ENCODE measurements at places on chromosomes 7 and 10.

DNA sequence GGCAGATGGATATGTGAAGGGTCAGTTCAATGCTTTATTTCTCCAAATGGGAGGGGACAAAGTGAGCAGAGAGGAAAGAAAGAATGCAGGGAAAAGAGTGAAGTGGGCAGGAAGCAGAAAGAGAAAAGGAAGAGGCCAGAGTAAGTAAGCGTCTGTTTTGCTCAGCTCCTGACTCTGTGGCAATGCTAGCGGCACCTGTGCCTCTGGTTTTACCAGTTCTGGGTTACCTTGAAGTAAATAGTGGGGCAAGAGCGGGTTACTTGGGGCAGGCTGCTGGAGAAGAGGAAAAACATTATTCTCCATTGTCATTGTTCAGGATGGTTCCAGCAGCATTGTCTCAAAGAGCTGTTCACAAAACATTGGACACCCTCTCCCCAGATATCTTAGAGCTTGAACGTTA, 1.9 kb downstream of the TAS2R40 start:
- no peak for DNase-seq

DNA sequence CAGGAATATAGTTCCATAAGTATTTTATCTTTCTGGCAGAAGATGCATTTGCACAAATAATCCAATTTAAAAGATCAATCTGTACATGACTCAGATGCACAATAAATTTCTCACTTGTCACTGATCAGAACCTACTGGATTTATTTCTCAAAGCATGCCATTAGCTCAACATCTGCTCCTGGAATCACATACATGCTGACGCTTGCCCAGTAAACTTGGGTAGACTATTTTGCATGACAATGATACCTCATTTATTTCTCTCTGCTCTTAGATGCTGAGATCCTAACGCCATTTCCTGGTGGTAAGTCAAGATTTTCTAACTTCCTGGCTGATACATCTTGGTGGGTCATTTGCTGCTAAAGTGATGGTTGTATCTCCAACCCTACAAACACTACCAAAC, 33.8 kb upstream of the C10orf120 start:
- no peak for DNase-seq

- no peak for DNase-seq
Observed at GRCh38 chr10:127496035-127496434, 53.1 kb upstream of the NPS start.

DNA sequence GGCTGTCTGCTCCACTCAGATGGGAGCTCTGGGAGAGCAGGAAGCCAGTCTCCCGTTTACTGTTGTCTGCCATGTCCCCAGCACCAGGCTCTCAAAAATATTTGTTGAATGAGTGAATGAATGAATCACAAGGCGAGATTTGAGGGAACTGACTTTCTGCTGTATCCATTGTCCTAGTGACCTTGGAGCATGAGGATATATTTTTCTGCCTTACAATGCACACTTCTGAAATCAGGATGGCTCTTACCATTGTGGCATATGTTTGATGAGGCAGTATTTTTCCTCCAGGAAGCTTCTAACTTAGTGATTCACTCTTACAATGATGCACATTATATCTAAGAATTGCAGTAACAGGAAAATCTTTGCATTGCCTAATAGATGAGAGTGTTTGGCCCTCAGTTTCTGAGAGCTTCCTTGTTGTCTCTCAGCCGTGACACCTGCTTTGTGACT, 136.4 kb downstream of the RPS24 start:
- DNase-seq: no peak

GRCh38 chr10:17668435-17669184, 24.7 kb downstream of the STAM start:
- no peak for DNase-seq

DNA sequence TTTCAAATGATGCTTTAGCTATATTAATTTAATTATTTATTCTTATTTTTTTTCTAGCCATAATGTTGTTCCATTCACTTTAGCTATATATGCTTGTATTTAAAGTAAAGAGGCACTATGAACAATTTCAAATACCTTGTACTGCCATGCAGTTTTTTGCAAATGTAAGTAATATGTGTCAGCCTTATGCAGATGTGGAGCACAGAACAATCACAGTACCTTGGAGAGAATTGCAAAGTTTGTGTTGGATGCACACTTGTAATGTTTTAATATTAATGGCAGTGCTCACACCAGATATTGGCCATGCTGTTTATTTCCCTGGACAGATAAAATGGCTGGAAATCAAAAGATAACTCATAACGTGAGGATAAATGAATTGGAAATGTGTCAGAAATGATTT, 663.5 kb upstream of the SEMA3D start:
- DNase-seq: no peak

- DNase-seq: no peak
Observed at GRCh38 chr7:111256391-111256790, 165.5 kb downstream of the LRRN3 start.

DNA sequence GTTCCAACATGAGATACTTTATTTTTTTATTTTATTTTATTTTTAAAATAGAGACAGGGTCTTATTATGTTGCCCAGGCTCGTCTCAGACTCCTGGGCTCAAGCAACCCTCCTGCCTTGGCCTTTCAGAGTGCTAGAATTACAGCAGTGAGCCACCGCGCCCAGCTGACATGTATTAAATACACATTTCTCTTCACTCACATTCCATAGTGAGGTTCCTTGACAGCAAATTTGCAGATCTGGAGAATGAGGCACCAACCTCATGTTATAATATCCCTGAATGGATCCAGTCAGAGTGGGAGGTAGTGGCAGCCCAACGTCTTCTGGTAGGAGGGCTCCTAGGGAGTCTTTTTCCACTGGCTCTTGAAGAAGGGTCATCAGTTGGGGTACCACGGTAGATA, 46.1 kb downstream of the OGDH start:
- no peak for DNase-seq

- no peak for DNase-seq
Observed at GRCh38 chr7:11473807-11474424, 358.1 kb downstream of the THSD7A start.

DNA sequence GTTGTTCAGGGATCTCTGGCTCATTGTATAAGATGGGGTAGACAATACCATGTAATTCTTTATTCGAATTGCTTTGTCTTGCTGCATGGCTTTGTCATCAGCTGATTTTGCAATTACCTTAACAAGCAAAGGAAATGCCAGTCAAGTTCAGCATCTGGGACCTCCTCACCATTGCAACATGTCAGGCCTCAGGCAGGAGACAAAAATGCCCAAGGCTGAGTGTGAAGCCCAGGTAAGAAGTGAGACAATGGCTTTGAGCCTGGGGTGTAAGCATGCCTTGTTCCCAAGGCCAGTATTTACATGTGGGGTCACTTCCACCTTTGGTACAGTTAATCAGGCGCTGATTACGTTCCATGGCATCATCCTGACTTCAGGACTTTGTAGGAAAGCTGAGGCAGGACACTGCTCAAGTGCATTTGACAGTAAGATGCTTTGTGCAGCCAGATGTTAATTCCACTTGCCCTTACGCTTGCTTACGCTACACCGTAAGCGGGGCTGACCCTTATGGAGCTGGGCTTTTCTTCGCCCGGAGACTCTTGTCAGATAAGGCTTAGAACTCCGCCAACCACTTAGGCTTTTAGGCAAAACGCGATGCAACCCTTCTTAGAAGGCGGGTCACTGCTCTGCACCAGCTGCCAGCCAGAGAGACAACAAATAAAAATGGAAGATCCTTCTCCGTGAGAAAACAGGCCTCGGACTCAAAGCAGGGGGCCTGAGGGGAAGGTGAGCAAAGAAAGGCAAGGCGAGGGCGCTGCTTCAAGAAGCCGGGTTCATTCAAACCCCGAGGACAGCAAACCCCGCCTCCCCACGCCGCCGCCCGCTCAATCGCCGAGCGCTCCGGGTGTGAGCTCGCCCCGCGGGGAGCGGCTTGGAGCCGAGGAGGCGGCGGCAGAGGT, 1.3 kb upstream of the SP4 start:
- no peak for DNase-seq

- DNase-seq: no peak
Observed at GRCh38 chr10:114393886-114394285, 10.4 kb downstream of the AFAP1L2 start.

- no peak for DNase-seq
Observed at GRCh38 chr7:40572810-40573465, 438.1 kb downstream of the SUGCT start.

GRCh38 chr7:139730746-139731612, 46.8 kb downstream of the HIPK2 start:
- no peak for DNase-seq

- DNase-seq: no peak
Observed at GRCh38 chr7:47045207-47046051, 536.5 kb downstream of the TNS3 start.

- DNase-seq: no peak
Observed at GRCh38 chr7:158617737-158618128, 30.1 kb upstream of the PTPRN2 start.

DNA sequence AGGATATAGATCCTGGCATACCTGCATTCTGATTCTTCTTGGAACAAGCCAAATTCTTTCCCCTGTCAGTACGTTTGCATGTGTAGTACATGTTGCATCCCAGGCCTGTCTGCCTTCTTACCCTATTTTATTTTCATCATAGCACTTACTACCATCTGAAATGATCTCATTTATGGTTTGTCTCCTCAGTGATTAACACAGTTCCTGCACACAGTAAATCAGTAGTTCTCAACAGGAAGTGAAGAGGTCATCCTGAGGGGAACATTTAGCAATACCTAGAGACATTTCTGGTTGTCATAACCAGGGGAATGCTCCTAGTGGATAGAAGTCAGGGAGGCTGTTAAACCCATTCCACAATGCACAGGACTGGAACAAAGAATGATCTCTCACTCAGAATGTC, 38.2 kb upstream of the SLC26A4 start:
- no peak for DNase-seq

DNA sequence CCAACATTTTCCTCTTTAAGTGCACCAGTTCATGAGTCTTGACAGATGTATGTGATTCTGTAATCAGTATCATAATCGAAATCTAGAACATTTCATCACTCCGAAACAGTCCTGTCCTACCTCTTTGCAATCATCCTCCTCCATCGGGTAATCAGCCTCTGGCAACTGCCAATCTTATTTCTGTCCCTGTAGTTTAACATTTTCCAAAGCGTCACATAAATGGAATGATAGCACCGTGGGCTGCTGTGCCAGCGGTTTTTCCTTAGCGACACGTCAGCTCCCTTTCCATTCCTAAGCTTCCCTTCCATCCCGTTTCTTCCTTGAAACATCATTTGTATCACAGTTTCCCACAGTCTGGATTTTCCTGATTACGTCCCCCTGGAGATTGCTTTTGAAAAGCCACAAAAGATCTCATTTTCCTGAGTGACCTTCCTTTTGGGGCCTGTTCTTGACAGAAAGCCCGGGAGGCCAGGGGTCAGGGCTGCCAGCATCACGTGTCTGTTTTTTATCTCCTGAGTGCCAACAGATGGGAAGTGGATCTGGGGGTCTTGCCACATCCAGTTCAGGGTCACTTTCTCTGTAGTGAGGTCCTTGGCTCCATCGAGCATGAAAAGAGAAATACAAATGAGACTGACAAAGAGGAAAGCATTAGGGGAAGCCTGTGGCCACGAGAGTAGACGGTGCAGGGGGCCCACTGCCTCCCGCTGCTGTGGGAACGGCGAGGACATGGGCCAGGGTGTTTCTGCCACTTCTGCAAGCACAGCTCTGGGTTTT, 31.6 kb downstream of the TMEM120A start:
- no peak for DNase-seq

DNA sequence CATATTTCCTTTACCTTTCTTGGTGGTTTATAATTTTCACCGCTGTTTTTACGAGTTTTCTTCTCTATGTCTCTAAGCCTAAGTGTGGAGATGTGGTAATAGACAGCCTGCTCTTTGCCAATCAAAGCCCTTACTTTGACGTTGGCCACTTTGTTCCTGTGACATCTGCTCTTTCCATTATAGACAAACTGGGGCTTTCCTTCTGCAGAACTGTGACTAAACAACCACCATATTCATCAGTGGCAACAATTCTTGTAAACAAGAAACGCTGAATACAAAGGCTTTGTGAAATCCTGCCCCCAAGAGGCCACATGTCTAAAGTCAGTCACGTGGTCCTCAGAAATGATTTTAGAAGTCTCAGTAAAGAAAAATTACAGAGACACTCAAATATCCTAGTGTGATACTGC, 59.6 kb upstream of the CAPZA2 start:
- DNase-seq: no peak

DNA sequence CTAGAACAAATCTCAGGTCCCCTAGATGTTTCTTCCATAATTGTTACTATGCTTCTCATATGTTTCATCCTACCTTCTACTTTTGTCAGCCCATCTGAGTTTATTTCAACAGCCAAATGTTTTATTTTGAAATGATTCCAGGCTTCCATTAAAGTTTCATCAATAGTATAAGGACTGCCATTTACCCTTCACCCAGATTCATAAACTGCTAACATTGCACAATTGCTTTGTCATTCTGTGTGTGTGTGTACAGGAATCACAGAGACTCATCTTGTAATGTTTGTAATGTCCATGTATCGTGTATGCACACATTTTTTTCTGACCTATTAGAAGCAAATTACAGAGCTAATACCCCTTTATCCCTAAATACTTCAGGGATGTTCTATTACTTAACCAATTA, 25.5 kb downstream of the MMRN2 start:
- DNase-seq: no peak

DNA sequence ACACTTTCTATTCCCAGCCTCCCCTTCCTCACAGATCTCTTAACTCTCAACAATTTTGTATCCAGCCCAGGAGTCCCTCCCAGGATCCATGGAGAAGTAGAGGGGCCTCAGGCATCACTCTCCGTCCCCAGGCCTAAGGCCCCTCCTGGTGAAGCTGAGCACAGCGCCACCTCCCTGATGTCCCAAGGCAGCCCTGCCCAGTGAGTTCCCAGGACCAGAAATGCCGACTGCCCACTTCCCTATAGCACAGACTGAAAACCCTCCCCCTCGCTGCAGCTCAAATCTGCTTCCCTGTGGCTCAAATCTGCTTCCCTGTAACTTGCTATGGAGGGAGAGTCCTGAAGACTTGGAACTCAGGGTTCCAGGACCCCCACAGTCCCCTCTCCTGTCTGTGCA, 35.6 kb downstream of the YKT6 start:
- no peak for DNase-seq

GRCh38 chr7:115128154-115128553, 206.3 kb downstream of the MDFIC start:
- DNase-seq: no peak
